ENCODE measurements at places on chromosomes 4 and X.

DNA sequence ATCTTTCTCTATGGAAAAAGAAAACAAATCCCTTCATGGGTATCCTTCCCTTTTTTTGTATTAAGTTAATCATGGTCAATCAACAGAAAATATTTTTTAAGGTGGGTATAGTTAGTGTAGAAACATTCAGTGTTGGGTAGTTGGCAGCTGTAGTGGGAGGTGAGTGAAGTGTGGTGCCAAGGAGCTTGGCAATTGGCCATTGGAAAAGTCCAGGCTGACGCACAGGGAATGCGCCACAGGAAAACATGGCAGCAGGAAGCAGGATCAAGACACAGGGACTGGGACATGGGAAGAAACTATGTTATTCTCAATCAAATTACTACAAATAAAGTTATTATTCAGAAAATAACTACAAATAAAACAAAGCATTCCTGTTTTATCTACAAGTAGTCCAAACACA lies 20.0 kb downstream of the PALLD start:
- no peak for DNase-seq

DNA sequence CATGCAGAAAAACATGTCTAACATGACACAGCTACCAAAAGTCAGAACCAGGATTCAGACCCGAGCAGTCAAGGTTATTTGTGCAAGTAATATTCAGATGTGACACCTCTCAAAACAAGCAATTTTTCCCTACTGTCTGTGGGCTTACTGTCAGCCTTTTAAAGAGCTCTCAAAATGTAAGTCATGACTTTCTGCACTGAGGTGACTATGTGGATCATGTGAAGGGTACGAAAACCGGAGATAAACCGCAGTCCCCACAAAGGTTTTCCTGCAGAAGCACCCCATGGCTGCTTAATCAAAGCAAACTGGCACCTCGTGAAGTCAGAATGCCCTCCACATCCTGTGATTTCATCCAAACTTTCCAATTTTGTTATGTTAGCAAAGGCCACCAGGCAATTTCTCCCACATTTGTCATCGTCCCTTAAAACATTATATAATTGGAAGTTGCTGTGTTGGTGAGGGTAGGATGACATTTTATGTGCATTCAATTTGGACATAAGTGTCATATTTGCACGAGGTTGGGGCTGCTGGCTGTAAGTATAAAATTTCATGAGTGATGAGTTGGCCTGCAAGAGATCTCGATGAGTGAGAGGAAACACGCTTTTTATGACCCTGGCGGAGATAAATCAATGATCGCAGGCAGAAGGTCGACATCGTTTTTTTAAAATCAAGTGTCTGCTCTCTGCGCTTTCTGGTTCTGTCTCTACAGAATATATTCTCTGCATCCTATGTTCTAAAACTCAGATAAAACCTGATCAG lies 161.2 kb downstream of the STK32B start:
- DNase-seq, result no peak

GRCh38 chrX:71923516-71923915 lies 12.9 kb downstream of the NHSL2 start:
- DNase-seq, result no peak

- no peak for DNase-seq
Measured at GRCh38 chr4:168654848-168655174, 158.0 kb downstream of the PALLD start.

DNA sequence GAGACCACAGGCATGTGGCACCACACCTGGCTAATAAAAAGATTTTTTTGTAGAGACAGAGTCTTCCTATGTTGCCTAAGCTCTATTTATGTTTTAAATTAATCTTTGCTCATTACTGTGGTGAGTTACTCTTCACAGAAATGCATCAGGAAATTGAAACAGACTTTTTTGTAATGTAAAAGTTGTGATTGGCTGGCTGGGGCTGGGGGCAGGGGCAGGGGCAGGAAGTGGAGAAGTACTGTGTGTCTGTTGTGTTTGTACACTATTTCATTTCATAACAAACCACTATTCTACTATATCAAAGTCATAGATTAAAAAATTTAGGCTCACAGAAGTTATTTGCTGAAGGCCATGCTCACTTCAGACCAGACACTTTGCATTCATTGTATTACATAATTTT lies 19.1 kb upstream of the ABRAXAS1 start:
- no peak for DNase-seq

- DNase-seq, result no peak
Measured at GRCh38 chr4:86233681-86234080, 126.2 kb downstream of the MAPK10 start.
